ENCODE measurements at places on chromosomes 1 and 21. TPM values are rescaled to one million over a fixed set of nuclear protein-coding genes. Genes with fewer than 3 reads are reported as not detected.

DNA sequence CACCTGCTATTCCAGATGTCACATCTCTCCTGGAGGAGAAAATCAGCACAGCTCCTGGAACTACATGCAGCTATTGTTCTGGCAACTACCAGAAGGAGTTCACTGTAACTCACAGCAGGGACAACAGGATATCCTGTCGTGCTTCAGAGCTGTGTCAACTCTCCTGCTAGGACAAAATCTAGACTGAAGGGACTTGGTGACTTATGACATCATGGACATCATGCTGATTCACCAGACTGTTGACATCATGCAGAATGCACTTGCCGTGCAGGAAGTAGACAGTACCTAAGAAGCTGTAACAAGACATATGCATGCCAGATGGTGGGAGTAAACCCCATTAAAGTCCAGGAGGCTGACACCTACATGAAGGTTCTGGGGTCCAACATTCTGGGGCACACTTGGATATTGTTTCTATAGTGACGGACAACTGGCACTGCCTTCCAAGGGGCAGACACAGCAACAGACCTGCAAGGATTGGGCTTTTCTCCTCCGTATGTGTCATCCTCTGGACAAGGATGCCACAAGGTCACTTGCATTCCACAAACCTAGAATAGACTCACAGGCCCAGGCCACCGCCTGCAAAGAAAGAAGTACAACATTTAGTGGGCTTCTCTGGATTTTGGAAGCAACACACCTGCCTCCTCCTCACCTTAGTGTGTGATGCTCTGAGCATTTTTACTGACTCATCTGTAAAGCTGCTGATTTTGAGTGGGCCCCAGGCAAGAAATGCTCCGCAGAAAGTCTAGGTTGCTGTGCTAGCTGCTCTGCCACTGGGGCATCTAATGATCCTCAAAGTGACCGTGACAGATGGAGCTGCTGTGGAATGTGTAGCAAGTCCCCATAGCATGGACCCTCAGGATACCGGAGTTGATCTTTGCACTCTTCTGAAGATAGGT, 249.2 kb downstream of the MATN1 start:
- DNase-seq, result no peak

DNA sequence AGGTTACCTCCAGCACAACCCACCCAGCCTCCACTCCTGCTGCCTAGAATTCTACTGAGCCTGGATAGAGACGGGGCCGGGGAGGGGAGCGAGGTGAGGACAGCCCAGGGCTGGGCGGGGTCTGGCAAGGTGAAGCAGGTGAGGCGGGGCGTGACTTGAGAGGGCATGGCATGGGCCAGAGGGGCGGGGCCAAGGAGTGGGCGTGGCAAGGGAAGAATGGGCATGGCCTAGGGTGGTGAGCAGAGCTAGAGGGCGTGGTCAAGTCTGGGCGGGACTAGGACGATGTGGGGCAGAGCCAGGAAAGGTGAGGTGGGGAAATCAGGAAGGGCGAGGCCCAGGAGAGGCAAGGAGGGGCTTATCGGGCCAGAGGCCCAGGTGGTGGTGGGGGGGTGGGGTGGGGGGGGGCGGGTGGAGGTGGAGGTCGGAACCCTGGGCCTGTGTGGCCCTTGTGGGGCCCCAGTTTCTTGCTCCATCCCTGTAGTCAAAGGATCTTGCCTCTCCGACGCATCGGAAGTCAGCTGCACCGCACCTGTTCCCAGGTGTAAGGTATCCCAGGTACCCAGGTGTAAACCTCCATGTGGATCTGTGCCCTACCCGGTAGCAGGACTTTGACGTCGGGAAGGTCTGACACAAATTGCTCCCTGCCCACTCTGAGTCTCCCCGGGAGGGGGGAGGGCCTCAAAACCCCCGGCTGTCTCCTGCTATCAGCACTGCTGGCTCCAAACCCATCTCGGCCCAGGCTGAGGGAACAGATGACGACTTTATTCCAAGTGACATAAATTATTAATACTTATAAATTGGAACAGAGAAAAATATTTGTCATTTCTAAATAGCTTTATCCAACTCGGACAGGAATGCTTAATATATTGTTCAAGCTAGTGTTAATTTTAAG, 32.9 kb upstream of the UTS2 start:
- no peak for DNase-seq

DNA sequence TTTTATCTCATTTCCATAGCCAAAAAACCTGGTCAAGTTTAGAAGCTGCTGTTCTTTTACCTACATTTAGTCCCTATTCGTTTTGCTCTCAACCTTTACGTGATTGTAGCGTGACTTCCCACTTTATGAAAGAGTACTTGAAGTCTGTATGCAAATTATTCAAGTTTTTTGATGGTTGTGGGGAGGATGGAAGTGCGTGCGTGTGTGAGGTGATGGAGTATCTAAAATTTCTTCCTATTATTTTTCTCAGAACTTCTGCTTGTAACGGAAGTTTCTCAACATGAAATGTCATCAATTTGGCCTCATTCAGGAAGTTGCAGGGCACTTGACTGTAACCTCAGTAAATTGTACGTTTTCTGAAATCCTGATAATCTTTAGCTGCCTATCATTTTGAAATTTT, 64.0 kb downstream of the SAMSN1 start:
- no peak for DNase-seq

GRCh38 chr1:211932231-211932932, 101.8 kb upstream of the LPGAT1 start:
- no peak for DNase-seq

- DNase-seq, result peak; percentile 9
Observed at GRCh38 chr1:20660847-20661206, 342 bp downstream of the DDOST start.

DNA sequence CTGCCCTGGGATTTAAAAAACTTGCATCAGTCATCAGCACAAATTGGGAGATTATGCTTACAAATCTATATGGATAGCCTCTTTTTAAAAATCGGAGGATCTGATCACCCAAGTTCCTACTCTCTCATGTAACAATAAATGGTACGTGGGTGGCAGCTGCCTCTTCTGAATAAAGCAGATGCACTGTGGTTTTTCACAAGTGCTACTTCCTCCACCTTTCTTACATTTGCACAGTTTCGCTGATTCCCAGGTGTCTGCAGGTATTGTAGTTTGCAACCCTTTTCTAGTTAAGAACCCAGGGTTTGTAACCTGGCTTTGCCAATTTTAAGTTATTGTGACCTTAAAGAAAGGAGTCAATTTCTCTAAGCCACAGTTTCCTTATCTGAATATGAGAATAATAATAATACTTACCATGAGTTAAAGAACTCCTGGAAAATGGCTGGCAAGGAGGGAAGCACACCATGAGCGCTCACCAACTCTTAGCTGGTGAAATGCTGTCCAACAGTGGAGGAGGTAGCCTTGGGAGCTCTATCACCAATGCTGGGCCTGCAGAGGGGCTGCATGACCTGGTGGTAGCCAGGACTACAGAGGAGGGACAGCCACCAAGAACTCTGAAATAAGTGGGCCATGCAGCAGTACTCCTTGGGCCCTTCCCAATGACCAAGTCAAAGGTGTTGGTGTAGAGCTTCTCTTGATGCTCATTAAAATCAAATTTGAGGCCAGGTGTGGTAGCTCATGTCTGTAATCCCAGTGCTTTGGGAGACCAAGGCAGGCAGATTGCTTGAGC, 30.2 kb upstream of the KCNA2 start:
- DNase-seq, result no peak

DNA sequence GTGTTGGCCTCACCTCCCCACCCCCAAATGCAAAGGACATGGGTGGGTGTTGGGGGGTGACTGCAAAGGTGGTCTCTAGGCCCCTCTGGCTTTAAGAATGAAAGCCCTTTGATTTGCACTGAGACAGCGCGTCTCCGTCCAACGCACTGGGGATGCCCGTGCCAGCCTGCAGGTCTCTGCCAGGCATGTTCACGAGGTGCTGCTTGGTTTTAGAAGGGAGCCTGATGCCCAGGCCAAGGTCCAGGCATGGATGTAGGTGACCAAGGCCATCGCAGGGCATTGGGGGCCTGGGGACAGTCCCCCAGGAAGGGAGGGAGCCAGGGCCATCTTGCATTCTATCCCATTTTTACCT, 363.6 kb upstream of the VAMP3 start:
- DNase-seq, result no peak

GRCh38 chr1:234942012-234942332, 186.7 kb downstream of the TOMM20 start:
- no peak for DNase-seq

DNA sequence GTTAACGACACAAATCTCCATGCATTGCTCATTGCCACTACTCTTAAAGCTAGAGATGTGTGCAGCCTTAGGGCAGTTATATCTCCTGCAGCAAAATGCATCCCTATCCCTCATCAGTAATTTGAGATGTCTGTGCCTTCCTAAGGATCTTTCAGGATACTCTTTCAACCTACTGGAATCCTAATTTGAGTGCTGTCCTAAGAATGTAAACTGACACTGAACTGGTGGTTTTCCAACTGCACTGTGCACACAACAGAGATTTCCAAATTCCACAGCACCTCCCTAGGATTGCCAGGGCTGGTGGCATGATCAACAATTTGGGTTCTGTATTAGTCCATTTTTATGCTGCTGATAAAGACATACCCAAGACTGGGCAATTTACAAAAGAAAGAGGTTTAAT, 193.9 kb downstream of the LTN1 start:
- DNase-seq, result peak; percentile 50

- DNase-seq, result no peak
Observed at GRCh38 chr1:204448344-204448964, 36.8 kb upstream of the PPP1R15B start.

- no peak for DNase-seq
Observed at GRCh38 chr1:226069811-226070489, 7.4 kb downstream of the H3-3A start.

- DNase-seq, result no peak
Observed at GRCh38 chr1:78070210-78070609, 24.4 kb downstream of the GIPC2 start.

GRCh38 chr21:42983103-42983502, 8.7 kb downstream of the PKNOX1 start:
- DNase-seq, result no peak

GRCh38 chr1:12251442-12251841, 21.6 kb downstream of the VPS13D start:
- DNase-seq, result peak; percentile 32

DNA sequence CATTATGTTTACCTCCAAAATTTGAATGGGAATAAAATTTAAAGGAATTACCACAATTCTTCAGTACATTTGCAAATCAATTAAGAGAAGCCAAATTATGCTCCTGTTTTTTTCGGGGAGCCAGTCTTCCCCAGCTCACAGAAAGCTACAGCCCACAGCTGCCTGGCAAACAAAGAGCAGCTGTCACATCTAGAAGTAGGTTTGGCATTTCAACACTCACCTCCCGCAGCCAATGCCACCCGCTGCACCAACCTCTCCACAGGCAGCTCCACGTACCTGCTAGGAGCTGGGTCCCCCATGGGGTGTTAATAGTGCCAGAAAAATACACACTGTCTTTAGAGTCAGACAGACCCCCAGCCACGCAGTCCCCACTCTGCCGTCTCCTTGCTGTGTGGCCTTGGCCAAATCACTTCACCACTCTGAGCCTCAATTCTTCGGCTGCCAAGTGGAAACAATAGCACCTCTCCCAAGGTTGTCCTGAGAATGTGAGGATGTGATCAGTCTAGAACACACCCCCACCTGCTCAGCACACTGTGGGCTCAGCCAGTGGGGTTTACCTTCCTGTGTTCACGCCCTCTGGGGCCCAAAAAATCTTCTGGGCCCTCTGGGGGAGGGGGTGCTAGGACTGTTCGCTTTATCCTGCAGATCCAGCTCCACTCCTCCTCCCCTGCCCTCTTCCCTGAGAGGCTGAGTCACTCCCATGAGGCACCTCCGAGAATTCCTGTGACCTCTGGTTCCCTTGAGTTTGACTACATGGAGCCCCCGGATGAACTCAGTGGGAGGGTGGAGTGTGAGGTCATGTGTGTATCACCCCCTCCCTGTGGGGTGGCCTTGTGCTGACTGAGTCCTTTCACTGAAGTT, 204.3 kb upstream of the GRIK3 start:
- DNase-seq, result no peak

DNA sequence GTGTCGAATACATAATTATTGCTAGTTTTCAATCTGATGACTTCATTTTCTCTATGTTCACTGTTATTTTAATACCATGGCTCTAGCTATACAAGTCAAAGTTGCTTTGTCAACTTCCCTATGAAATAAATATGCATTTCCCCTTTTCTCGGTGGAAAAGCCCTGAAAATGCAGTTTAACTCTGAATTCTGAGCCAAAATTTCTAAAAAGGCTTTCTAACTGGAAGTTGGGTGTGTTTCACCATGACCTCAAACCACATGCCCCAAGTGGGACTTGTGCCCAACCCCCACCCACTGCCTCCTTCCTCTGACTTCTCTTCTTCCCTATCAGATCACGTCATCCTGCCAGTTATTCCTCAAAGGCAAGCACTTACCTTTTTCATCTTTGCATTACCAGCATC, 8.9 kb downstream of the MKNK1 start:
- peak; percentile 51 for DNase-seq

DNA sequence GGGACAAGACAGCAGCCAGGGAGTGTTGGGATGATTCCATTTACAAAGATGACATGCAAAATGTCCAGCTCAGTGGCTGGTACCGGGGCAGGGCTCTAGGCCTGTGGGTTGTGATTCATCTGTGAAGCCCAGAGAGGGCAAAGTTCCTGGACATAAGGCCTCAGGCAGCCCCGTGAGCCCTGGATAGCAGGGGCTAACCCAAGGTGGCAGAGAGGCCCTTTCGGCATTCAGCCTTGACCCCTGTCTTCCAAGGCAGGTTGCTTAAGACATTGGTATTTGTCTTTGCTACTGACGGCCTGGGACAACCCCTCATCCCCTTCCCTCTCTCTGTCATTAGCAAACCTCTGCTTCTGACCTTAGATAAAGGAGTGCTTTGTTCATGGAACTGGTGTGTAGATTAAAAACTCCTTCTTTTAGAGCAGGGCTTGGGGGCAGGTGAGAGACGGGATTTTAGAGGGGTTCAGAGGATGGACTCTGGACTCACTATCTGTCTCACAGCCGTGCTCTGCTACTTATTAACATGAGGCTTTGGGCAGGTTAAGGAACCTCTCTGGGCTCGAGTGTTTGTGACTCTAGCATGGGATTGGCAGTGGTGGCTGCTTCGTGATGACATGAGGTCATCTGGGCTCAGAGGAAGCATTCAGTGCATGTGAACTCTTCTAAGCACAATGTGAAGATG, 36.3 kb downstream of the TMEM51 start:
- no peak for DNase-seq

DNA sequence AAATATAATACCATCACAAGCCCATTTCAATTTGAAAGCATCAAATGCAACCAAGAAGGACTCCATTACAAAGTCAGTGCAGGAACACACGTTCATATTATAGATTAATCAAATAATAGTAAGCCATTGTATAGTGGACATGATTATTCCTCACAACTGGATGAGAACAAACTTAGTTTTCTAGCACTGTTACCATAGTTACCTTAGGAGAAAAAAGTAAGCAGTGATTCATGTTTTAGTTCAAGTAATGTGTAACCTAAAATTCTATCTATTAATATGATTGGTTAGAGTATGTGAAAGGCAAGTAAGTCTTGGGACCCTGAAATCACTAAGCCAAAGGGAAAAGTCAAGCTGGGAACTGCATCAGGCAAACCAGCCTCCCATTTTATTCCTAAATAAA, 15.2 kb downstream of the SSX2IP start:
- DNase-seq, result peak; percentile 17

GRCh38 chr21:38389896-38390295, 108.4 kb downstream of the ERG start:
- peak; percentile 71 for DNase-seq

UBE2U gene
- not detected for total RNA-seq

WNT2B gene
- 1.8 TPM for total RNA-seq

HSPA6 gene
- total RNA-seq, result 0.45 TPM

INKA2 gene
- total RNA-seq, result 0.27 TPM

SLC2A5 gene
- 0.90 TPM for total RNA-seq

ITLN2 gene
- total RNA-seq, result 3.8 TPM
